NCI-H187 (cell line): ENCODE measurements at places on chromosomes 5 and 9.

GRCh38 chr5:149886060-149886459 lies 58.5 kb downstream of the PDE6A start:
- DNase-seq, result no peak

- DNase-seq, result no peak
Observed at GRCh38 chr5:157160001-157160400, 6.1 kb downstream of the GARIN3 start.

- DNase-seq, result no peak
Observed at GRCh38 chr9:35306283-35306682, 144.5 kb downstream of the UNC13B start.

GRCh38 chr9:14824481-14824880 lies 85.7 kb downstream of the FREM1 start:
- DNase-seq, result no peak

DNA sequence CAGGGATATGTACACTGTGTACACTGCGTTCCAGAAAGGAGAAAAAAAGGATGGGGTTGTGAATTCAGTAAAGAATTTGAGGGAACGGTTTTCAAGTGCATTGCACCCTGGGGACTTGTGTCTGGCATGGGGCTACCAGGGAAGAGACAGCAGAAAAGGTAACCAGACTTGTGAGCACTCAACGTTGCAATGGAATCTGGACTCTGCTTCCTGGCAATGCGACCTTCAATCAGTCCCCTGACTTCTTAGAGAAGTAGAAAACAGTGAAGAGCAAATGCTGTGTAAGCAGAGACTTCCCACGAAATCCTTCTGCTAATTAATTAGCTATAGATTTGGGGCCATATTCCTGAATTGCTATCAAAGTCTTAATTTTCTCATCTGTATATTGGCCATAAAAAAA lies 36.3 kb downstream of the MACIR start:
- DNase-seq, result no peak

DNA sequence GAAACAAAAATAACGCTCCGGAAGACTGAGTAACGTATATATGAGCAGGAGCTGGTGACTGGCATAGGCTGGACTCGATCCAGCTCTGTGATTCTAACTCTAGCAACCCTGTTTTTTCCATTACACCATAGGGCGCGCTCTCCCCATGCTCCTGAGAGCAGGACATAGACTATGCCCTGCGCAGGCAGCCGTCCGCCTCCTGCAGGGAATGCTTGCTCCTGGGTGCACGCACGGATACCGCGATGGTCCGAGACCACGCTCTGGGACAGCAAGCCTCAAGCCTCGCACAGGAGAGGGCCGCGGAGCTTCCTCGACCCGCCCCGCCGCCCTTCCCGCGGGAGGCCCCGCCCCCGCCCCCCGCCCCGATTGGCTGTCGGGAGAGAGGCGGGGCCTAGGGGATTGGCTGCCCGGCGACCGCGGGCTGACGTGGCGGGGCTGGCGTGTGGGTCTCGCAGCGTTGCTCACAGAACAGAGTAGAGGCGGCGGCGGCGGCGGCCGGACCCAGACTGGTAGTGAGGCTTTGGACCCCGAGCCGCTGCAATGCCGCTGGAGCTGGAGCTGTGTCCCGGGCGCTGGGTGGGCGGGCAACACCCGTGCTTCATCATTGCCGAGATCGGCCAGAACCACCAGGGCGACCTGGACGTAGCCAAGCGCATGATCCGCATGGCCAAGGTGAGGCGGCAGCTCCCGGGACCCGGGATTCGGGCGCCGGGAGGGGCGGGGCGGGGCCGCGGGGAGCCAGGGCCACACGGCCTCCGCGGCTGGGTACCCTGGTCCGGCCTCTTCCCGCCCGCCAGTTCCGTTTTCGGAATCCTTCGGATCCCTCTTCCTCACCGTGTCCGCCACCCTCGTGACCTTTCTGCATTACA lies at the start of gene NANS:
TSS of gene NANS (plus strand) at position 464 of the 869 bp plus-strand sequence. CDS start at position 541, 77 bp downstream.
- DNase-seq, result peak; percentile 17

DNA sequence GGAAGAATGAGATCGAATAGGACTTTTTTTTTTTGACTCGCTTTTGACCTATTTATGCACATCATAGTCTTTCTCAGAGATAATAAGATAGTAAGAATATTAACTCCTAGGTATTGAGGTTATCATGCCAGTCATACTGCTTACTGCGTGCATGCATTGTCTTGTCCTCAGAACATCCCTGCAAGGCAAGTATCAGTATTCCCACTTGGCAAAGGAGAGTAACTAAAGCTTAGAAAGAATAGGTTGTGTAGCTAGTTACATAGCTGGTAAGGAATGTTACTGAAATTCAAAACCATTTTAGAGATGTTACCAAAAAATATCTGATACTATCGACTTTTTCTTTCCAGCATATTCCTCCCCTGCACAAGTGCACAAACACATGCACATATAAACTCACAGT lies 296.1 kb upstream of the CLINT1 start:
- no peak for DNase-seq

DNA sequence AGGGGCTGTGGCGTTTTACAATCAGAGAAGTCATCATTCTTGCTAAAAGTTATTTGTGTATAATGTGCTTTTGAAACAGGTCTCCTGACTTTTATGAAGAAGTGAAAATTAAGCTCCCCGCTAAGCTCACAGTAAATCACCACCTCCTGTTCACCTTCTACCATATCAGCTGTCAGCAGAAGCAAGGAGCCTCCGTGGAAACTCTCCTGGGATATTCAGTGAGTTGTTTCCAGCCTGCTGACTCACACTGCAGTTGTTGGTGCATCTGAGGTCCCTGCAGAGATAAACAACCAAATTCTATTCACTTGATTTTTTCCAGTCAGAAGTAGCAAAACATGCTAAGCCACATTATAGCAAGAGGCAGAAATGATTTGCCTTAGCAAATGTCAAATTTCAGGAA lies 156.7 kb downstream of the DOCK8 start:
- DNase-seq, result no peak

- DNase-seq, result no peak
Observed at GRCh38 chr9:30697958-30698357, 1686.5 kb upstream of the ACO1 start.
